ENCODE measurements at places on chromosomes 4 and X.
A peak's percentile ranks its signal among the peaks of the same experiment; 100 is the strongest.

DNA sequence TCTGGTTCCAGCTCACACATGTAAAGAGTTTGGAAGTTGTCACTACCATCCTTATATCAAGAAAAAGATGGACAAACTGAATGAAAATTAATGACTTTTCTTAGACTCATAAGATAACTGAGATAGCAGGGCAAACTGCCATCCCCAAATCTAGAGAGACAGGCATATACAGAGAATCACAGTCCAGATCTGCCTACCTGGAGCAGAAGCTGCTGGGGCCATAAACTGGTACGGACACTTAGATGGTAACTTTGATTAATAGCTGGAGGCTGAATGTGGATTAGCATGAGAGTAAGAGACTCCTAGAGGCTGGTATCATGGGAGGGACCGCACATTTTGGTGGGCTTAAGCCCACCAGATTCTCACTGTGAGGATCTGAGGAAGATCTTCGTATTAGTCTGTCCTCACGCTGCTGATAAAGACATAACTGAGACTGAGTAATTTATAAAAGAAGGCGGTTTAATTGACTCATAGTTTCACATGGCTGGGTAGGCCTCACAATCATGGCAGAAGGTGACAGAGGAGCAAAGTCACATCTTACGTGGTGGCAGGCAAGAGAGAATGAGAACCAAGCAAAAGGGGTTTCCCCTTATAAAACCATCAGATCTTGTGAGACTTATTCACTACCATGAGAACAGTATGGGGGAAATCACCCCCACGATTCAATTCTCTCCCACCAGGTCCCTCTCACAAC, 10.8 kb upstream of the POLA1 start:
- no peak for DNase-seq

DNA sequence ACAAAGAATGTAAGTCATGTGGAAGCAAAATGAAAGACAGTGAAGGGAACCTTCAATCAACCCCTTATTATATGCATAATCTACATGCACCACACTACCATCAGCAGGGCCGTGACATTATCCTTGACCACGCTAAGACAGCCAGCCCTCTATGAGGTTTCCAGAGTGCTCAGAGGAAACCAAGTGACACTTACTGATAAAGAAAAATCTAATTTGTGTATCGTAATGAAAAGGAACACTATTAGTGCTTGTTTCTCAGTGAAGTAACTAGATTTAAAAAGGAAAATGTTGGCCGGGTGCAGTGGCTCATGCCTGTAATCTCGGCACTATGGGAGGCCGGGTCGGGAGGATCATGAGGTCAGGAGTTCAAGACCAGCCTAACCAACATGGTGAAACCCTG, 56.4 kb downstream of the ABCG2 start:
- DNase-seq = no peak

DNA sequence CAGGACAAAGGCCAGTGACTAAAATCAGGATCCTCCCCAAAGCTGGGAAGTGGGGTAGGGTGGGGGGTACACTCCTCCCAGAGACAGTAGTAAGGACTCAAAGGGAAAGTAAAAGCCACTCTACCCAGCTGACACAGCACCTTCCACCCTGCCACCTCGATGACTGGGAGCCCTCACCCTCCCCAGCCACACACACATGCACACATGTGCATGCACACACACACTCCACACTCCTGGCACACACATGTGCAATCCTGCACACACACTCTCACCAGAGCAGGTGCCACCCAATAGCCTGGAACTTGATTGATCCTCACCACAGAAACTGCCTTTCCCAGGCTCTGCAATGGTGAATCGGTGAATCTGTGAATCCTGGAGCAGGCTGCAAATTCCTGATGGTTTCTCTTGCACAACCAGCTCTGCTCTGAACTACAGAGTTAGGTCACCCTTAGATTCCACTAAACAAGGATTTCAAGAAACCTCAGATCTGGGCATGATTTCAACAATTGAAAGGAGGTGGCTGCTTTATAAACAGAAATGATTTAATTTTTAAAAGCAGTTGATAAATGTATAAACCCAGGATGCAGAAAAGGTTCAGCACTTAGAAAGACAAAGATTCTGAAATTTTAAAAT, 21.5 kb downstream of the AMOT start:
- no peak for DNase-seq

DNA sequence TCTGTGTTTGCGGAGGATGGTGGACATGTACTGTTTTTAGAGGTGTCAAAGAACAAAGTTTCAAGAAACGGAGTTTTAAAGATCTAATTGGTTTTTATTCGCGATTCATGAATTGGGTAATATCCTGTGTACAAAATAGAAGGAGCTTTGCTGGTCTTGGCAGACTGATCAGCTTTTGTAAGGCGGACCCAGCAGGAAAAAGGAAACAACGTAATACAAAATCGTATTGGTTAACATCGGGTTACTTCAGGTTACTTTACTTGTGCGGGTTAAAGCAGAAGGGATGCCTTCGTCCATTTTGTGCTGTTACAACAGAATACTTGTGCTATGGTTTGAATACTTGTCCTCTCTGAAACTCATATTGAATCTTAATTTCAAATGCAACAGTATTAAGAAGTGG, 11.4 kb upstream of the NYX start:
- DNase-seq = no peak

GRCh38 chr4:150573534-150573933, 8.4 kb upstream of the MAB21L2 start:
- no peak for DNase-seq

- no peak for DNase-seq
Observed at GRCh38 chr4:9835430-9835829, 54.0 kb downstream of the DRD5 start.

- no peak for DNase-seq
Observed at GRCh38 chr4:89823416-89823815, 13.5 kb downstream of the SNCA start.

DNA sequence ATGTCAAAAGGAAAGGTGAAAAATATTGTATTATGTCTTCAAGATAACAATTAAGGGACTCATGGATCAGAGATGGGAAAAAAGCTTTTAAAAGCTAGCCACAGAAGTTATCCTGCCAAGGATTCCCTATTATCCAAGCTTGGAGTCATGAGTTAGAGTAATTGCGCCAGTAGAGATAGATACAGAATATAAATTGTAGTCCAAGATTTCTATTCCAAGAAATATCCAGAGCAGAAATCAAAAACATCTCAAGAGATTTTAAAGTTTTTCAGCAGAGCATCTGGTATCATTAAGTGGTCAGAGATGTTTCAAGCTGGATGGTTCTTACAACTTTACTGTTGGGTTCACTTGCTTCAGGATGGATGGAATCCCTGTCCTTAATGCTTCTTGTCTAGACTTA, 186.7 kb downstream of the PCDH18 start:
- no peak for DNase-seq

GRCh38 chr4:2792711-2793585, at the start of gene SH3BP2:
TSS of gene SH3BP2 (plus strand) at chr4:2793085. CDS start at chr4:2820618, 27,533 bp downstream.
- peak; percentile 61 for DNase-seq

DNA sequence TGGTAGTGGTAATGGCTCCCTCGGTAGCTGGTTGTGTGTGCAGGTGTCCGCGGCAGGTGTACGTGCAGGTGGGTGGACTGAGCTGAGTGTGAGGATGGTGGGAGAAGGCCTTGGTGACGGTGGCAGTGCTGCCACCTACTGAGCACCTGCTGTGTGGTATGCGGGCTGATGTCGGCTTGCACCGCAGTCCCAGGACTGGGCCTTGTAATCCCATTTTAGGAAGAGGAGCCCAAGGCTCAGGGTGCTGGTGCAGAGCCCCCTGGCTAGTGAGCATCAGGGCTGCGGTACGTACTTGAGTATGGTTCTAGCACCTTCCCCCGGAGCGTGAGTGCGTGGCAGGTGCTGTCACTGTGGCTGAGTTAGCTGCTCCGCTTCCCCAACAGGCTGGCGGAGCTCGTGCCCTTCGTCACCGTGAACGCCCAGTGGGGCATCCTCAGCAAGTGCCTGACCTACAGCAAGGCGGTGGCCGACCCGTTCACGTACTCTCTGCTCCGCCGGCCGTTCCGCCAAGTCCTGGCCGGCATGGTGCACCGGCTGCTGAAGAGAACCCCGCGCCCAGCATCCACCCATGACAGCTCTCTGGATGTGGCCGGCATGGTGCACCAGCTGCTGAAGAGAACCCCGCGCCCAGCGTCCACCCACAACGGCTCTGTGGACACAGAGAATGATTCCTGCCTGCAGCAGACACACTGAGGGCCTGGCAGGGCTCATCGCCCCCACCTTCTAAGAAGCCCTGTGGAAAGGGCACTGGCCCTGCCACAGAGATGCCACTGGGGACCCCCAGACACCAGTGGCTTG, 5.7 kb upstream of the CPZ start:
- DNase-seq = no peak

GRCh38 chr4:121651597-121651996, 45.2 kb downstream of the ANXA5 start:
- DNase-seq = no peak
